ENCODE measurements at places on chromosomes 4 and X.

GRCh38 chr4:1559896-1560650 lies 124.0 kb downstream of the FAM53A start:
- DNase-seq = no peak

- DNase-seq = no peak
Measured at GRCh38 chr4:17667653-17668201, 53.3 kb downstream of the MED28 start.

- no peak for DNase-seq
Measured at GRCh38 chr4:183770906-183771305, 111.8 kb downstream of the TRAPPC11 start.

GRCh38 chr4:63233671-63234070 lies 1175.6 kb downstream of the TECRL start:
- DNase-seq = no peak

GRCh38 chrX:72201836-72202536 lies 20.4 kb downstream of the PIN4 start:
- no peak for DNase-seq

- no peak for DNase-seq
Measured at GRCh38 chr4:3361406-3361805, 68.6 kb downstream of the RGS12 start.

DNA sequence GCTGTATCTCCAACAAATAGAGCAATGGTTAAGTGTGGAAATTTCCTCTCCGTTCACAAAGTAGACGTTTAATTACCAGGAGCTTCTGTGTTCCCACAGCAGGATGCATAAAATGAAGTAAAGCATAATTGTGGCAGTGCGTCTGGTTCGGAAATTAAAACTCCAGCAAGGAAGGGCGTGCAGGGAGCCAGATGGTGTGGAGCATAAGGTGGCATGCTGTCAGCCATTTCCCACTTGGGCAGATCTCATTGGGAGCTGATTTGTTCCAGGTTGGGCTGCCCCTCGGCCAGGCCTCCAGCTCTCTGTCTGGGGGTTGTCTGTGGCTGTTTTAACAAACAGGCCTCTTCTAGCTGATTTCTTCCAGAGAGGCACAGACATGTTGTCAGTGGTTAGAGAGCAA lies 182.1 kb upstream of the CLNK start:
- no peak for DNase-seq

- no peak for DNase-seq
Measured at GRCh38 chrX:25166546-25166945, 150.8 kb upstream of the ARX start.

GRCh38 chr4:136241221-136241986 lies 1290.9 kb downstream of the PCDH18 start:
- DNase-seq = no peak

GRCh38 chr4:150315691-150316090 lies 237.4 kb downstream of the DCLK2 start:
- no peak for DNase-seq

- DNase-seq = no peak
Measured at GRCh38 chr4:167452922-167453430, 218.7 kb upstream of the SPOCK3 start.

DNA sequence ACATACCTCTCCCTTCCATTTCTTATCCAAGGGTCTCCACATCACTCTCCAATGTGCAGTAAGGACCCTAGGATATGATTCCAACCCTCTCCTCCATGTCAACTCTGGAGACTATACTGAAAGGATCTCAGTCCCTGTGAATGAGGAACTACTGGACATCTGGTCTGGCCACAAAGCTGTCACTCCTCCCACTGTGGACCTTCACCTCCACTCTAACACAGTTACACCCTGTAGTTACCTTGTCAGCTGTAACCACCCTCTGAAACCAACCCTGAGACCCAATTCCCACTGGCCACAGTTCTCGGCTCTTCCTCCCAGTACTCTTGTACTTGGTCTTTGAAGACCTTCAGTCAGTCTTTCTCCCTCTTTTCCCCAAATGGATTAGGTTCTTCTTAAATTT lies 2.9 kb downstream of the TMEM128 start:
- no peak for DNase-seq

DNA sequence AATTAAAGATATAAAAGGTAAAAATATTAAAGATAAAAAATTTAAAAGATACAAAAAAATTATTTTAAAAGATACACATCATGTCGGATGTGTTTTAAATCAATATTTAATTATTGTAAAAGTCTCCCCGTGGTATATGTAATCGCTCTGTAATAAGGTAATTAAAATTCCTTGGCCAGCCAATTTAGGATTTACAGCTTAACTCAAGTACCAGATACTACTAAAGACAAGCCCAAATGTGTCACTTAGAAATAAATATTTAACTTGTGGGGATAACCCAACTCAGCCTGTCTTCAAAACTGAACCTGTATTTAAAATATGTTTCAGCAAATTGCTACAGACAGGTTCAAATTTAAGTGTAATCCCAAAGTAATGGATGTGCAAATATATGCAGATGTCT lies 56.0 kb downstream of the GPR82 start:
- DNase-seq = no peak
